ENCODE measurements at places on chromosomes 4 and X.

DNA sequence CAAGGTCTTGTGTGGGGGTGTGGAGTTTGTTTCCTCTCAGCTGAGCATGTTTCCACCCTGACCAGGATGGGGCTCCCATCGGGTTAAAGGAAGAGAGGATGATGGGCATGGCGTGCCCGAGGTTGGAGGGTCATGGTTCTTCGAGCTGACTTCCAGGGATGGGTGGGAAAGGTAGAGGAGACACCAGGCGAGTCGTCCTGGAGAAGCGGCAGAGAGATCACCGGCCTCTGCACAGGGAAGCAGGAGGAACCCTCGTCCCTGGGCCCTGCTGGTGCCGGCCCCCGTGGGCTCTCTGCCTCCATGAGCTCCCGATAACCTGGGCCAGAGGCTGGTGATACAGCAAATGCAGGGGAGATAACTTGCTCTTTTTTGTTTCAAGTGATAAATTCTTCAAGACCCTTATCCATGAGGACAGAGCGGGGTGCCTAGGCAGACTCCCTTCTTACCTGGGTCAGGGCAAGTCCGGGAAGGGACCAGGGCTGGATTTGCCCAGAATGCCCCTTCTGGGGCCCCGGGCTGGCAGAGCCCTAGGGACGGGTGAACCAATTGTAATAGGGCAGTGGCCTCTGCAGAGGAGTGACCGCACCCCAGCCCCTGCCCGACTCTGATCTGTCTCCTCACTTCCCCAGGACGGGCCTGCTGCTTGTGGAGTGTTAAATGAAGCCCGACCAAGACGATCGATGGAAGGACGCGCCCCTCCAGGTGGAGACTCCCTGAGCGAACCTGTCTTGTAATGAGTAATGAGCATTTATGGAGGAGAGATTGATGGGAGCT lies 63.0 kb downstream of the CPZ start:
- DNase-seq = no peak

DNA sequence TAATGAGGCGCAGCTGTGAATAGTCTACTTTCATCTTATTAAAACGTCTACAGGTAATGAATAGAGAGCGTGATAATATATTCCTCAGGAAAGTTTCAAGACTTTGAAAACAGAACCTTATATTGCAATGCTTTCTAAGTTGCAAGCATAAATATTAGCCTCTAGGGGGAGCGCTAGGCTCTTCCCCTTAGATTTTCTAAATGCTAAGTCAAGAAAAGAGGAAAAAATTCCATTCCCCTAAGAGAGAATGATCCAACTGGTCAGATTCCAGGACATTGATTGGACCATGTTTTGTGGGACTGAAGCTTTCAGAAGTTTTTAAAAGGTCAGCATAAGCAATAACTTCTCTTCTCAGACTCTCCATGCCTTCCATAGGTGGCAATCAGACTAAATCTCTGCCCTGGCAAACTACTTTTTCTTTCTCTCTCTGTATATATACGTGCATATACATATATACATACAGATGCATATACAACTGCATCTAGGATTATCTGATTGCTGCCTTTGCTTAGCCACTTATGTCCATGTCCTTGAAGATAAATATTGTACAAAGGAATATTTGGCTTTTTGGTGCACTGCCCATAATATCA lies 492.9 kb downstream of the INPP4B start:
- DNase-seq = peak; percentile 71

GRCh38 chr4:23355258-23355657 lies 534.6 kb downstream of the PPARGC1A start:
- no peak for DNase-seq

- DNase-seq = no peak
Observed at GRCh38 chr4:46550471-46550870, 160.5 kb upstream of the GABRA2 start.

- DNase-seq = no peak
Observed at GRCh38 chr4:103359900-103360299, 161.8 kb upstream of the CENPE start.

All from epithelial cell of esophagus (primary cell).